ENCODE measurements at places on chromosomes 13 and 19.

DNA sequence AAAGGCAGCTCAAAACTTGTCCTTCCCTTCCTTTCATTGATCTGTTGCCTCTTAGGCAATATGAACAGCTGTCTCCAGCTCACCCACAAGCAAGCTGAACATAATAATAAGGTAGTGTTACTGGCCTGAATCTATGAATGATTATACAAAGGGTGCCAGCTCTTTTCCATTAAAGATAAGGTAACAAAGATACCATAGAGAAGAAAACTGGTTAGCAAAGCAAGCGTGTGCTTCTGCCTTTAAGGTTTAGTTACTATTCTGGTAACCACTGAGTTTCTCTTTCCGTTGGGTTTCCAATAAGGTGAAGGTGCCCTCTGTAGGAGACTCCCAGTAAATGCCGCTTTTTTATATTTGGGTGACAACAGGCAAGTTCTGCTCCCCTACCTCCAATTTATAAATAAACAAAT, 12.1 kb upstream of the DACH1 start:
- DNase-seq, result peak; percentile 19

DNA sequence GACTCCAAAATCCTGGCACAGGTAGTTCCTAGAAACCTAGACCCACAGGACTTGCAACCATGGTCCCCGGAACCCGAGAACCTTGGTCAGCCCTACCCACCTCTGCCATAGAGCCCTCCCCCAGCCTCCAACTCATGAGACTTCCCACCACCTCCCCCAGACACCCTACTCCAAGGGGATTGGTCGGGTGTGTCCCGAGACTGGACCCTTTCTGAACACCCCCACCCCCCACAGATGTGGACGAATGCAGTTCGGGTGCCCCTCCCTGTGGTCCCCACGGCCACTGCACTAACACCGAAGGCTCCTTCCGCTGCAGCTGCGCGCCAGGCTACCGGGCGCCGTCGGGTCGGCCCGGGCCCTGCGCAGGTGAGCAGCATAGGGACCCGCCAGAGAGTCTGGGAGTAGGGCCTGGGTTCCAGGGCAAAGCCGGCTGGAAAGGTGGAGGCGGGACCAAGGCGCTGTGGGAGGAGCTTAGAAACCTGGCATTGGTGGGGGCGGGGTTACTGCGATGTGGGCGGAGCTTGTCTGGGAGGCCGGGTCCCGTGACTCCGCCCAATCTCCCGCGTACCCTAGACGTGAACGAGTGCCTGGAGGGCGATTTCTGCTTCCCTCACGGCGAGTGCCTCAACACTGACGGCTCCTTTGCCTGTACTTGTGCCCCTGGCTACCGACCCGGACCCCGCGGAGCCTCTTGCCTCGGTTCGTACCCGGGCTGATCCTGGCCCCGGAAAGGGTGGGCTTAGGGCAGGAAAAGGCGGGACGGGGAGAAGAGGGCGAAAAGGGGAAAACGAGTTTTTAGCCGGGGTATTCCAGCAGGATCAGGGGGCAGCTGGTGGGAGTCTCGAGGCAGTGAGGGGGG, 11.9 kb downstream of the LTBP4 start:
- DNase-seq, result no peak

DNA sequence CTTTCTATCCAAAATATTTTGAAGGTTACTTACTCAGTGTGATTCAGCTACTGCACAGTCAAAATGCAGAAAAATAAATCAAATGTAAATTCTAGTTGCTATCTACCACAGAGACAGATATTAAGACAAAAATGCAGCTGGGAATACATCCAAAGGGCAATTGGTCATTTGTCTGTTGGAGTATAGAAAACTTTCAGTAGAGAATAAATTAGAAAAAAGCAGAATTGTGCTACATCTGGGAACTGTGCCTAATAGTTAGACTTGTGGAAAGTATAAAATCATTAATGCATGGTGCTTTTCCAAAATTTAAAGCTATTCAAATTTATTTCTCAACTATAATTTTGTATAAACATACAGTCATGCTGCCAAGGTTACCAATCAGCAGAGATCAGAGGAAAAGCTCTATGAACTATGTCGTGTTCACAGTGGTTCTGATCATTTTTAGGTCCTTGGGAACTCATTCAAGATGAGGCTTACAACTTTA, 1635.8 kb downstream of the PCDH9 start:
- DNase-seq, result no peak

DNA sequence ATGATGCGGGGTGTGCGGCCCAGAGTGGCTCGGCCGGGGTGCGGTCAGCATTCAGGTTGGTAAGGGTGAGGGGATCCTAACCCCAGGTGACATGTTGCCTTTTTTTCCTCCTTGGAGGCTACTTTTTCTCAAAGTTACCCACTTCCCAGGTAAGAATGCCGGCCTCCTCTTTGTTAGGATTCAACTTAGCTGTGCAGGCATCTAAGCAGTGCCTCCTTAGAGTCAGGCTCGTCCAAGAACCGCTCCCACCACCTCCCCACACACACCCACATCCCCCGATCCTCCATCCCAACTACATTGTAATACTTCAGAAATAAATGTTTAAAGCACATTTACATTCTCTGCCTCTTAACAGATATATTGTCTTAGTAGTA, 733 bp upstream of the ENOX1 start:
- no peak for DNase-seq

DNA sequence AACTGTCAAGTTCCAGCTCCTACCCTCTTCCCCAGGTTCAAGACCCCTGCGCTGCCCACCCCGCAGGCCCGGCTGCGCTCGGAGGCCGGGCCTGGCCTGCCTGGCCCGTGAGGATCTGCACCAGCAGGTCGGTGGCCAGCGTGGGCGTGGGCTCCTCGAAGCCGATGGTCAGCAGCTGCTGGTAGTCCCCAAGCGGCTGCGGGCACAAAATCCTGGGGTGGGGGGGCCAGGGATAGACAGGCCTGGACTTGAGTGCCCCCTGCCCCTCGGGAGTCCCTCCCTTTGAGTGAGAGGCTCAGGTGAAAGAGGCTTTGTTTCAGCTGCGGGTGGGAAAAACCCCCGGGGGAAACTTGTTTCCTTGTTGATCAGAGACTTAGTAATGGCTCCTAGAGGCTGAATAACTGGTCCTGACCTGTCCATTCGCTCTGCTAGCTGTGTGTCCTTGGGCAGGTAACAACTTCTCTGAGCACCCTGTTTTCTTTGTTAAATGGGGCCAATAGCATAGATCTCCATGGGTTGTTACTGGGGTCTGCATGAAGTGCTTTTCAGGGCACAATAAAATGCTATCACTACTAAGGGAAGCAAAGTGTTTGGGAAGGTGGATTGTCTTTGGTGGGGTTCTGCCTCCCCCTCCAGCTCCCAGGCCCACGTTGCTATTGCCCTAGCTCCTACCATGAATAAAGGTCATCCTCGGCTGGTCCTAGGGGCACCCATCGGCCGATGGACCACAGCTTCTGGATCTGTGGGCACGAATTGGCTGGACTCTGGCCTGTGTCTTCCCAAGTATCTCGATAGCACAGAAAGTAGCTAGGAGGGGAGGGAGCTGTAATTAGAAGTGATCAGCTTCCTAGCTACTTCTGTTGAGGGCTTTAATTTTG, 3.5 kb downstream of the C19orf67 start:
- peak; percentile 61 for DNase-seq

DNA sequence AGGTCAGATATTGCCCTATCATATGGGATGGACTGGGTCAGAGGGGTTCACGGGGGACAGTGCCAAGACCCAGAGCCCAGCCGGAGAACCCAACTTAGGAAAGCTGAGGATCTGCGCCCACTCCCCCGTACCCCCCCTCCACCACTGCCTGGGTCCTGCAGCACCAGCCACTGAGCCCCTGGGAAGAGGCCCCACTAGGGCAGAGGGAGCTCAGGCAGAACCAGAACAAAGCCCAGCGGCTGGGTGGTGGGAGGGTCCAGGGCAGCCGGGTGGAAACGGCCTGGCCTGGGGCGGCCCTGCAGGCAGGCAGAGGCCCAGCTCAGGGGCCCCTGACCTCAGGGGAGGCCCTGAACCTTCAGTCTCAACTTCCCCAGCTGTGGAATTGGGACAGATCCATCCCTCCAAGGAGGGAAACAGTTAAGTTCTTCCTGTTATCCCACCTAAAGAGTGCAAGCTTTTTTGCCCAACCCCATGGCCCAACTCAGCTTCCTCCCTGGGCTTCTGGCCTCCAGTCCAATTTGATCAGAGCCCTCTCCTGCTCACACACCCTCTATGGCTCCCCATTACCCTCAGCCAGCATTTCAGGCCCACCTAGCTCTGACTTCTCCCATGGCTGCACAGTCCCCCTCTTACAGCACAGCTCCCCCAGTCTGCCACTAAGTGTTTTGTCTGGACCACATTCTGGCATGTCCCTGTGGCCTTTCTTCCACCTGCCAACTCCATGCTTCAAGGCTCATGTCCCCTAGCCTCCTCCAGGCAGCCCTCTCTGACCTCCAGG, 3.1 kb downstream of the NR2F6 start:
- DNase-seq, result no peak

DNA sequence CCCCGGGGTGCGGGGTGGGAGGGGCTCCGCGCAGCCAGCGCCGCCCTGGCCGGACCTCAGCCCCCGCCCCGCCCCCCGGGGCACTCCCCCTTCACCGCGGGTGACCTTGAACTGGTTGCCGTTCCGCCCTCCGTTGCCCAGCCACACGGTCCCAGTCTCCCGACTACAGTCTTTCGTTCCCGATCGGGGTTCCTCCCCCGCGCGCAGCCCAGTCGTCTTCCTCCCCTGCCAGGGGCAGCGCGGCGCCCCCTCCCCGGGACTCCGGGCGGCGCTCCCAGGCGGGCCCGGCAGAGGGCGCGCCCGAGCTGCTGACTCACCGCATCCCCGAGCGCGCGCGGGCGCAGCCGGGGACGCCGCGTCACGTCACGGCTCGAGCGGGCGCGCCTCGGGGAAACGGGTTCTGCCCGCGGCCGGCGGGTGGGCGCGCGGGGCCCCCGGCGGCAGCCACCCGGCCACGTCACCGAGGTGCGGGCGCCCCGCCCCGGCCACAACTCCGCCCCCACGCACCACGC, 459 bp downstream of the MIDN start:
- DNase-seq, result peak; percentile 88

DNA sequence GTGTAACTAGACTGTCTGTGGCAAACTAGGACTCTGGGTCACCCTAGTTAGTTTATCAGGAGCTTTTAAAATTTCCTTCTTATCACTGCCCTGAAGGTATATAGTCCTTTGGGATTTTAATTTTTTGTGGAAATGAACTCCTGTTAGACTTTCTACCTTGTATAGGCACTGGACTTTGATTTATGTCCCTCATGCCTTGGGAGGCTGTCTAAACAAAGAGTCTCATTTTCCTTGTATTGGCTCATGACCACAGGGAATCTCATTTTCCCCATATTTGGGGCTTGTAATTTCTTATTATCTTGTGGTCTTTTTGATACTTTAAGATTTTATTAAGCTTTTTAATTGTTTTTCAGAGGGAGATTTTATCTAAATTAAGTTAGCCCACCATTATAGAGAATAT, 21.4 kb downstream of the KCTD4 start:
- no peak for DNase-seq

DNA sequence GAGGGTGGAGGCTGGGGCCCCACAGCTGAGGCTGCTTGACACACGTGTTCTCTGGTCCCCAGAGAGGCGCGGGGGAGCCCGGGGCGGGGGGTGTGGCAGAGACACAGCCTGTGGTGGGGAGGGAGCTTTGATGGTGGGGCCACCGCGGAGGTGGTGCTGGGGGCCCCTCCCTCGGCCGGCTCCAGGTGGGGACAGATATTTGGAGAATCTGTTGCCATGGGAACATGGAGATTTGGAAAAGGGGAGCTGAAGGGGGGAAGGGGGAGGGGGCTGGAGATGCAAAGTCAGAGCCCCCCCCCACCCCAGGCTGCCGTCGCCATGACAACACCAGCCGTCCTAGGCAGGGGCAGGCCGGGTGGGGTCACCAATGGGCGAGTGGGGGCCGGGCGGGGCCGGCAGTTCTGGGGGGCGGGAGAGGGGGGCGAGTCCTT, 1.2 kb downstream of the PRKCG start:
- DNase-seq, result no peak

DNA sequence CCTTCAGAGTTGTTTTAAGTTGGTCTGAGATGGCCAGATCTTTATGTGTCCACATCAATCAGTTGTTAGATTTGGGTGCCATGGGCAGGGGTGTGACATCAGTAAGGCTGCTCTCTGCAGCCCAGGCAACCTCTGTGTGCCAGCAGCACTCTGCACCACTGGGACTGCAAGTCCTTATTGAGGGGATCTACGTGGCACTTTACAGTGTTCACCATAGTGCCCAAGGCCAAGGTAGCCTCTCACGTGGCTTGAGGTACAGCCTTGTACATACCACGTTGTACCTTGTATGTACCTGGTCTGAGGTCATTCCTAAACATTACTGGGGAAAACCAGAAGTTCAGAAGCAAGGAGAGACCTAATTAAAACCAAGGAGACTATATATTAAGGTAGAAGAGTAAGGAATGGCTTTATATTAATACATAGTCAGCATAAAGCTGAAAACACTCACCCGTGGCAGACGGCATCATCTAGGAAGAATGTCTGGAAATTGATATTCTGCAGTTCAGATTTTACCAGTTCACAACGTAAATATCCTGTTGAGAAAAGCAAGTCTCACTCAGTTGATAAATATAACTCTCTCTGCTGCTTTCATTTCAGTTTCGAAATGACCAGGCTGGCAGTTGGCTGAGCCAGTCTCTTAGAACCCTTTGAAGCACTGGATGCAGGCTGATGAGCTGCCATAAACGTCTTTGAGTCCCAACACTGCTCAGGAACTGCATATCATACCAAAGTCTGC, 128.8 kb downstream of the ZDHHC20 start:
- no peak for DNase-seq

DNA sequence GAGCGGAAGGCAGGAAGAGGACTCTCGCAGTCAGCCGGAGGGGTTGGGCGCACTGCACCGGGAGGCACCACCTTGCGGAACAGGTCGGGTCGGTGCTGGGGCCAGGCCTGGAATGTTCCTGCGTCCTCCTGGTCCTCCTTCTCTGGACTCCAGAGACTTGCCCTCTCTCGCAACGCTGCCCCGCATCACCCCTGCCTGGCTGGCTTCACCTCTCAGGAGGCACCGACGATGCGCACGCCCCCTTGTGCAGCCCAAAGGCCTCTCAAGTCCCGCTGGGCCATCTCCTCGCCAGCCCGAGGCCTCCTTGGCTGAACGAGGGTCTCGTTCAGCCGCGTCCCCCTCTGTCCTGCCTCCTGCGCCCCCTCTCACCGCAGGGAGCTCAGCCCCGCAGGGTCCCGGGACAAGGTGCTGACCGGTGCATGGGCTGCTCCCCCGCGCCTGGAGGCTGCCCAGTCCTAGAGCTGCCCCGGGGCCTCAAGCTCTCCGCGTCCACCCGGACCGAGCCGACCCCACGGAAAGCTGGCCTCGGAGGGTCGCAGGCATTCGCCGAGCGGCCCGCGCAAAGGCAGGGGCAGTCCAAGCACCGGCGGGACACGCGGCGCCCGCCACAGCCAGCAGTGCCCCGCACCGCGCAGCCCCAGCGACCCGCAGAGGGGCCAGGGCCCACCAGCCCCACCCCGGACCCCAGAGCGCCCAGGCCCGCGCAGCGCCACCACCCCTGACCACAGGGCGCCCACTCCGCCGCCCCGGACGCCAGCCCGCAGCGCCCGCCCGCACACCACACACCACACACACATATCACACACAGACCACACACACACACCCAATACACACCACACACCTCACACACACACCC, 133.8 kb downstream of the CRYL1 start:
- DNase-seq, result no peak

GRCh38 chr13:37878496-37878895, 8.9 kb upstream of the TRPC4 start:
- no peak for DNase-seq

Data from WERI-Rb-1 (cell line).